ENCODE measurements at places on chromosomes 2 and 18.

GRCh38 chr2:88216641-88217040 lies 46.5 kb downstream of the THNSL2 start:
- no peak for DNase-seq

GRCh38 chr18:13389491-13390131 lies 171.1 kb downstream of the LDLRAD4 start:
- no peak for DNase-seq

DNA sequence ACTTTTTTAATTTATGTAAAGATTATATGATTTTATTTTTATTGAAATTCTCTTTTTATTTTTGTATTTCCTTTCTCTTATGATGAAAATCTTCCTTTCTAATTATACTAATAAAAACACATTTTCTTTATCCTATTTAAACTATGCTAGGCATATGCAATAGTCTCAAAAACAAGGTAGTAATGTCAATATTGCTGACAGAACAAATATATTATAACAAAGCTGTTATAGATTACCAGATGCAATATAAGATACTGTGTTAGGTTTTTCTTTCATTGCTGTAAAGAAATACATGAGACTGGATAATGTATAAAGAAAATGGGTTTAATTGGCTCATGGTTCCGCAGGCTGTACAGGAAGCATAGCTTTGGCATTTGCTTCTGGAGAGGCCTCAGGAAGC lies 631.2 kb upstream of the SOX11 start:
- DNase-seq = no peak

- no peak for DNase-seq
Measured at GRCh38 chr2:192196421-192197194, 1.9 kb upstream of the TMEFF2 start.

DNA sequence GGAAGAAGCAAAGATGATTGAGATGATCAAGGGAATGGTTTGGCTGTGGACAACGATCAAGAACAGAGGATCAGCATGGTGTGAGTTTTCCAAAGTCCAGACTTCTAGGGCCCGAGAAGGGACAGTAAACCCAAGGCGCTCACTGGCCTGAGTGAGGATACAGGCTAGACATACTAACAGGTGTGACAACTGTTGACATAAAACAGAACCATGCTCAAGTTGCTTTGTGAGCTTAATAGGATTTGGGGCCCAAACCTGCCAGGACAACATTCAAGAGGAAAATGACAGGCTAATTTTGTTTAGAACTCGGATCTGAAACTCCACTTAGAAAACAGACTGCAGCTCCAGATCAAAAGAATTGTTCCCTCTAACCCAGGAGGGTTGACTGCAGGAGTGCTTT lies 68.1 kb upstream of the ACKR3 start:
- no peak for DNase-seq
